Left ventricle myocardium inferior (tissue), 1 donor: ENCODE measurements at places on chromosomes 12 and 14.

DNA sequence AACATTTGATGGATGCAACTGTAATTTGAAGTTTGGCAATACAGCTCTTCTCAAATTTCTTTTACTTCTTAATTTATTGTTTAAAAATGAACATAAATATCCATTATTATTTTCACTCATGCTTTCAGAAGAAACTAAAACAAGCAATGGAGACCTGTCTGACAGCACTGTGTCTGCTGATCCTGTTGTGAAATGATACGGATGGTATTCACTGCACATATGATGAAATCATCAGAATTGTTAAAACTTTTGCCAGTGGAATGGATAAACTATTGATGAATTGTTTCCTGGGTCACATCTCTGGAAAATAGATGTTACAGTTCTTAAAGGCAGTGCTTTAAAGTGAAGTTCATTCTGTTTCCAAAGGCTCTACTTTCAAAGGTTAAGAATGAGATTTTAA lies 59.2 kb downstream of the WASHC4 start:
- no peak overlapping the region for H3K27ac ChIP-seq
- DNase-seq, result no peak
- H3K4me3 ChIP-seq, result no peak overlapping the region
- H3K27me3 ChIP-seq, result no peaks in the 10 kb centered on the region
- no peaks in the 10 kb centered on the region for H3K4me1 ChIP-seq
- peaks cover 84% of the 10 kb centered on the region for H3K36me3 ChIP-seq

- DNase-seq, result no peak
- H3K36me3 ChIP-seq, result no peaks in the 10 kb centered on the region
- peaks cover 13% of the 10 kb centered on the region for H3K4me1 ChIP-seq
- no peak overlapping the region for H3K4me3 ChIP-seq
- H3K27me3 ChIP-seq, result no peaks in the 10 kb centered on the region
- H3K27ac ChIP-seq, result no peak overlapping the region
Observed at GRCh38 chr12:108320507-108321293, 18.4 kb downstream of the CMKLR1 start.

DNA sequence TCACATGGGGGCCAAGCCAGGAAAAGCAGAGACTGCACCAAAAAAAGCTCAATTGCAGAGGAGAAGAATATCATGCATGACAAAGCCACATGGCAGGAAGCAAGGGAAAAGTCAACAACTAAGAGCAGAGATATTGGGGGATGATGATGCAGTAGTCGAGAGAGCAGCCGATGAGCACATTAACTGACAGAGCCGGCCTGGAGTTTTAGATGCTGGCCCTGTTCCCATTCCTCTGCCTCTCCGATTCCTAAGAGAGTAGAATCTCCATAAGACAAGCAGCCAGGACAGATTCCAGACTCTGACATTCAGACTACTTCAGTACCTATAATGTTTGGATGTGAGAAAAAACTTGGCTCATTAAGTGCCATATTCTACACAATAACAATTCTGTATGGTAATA lies 155.9 kb downstream of the KCNH5 start:
- no peaks in the 10 kb centered on the region for H3K27me3 ChIP-seq
- DNase-seq, result no peak
- H3K4me3 ChIP-seq, result no peak overlapping the region
- no peaks in the 10 kb centered on the region for H3K36me3 ChIP-seq
- no peaks in the 10 kb centered on the region for H3K4me1 ChIP-seq
- H3K27ac ChIP-seq, result no peak overlapping the region

DNA sequence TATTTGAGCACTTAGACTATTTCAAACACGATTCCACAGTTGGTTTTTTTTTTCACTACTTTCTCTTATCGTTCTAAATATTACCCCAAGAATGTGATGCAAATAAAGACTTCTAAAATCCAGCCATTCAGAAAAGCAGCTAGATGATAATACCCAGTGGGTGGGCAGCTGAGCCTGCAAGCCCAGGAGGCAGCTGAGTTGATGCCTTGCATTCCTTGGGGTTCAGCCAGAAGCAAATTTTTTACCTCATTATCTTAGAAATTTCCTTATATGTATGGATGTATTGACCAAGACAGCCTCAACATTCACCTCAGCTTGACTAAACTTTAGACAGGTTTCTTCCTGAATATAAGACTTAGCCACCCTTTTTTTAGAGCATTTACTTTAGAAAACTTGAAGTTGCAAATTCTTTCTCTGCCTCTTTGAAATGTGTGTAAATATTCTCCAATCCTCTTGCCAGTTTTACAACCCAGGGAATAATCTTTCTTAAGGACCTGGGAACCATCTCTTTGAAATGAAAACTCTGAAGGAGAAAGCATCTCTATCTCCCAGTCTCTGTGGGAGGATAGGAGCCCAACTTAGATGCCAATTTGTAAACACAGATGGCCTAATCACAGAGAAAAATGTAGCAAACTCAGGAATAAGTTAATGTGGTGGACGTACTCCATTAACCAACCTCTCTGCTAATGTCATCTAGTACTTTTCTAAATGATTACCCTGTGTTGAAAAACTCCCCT lies 52.2 kb upstream of the ANP32D start:
- no peaks in the 10 kb centered on the region for H3K27me3 ChIP-seq
- no peaks in the 10 kb centered on the region for H3K36me3 ChIP-seq
- H3K4me3 ChIP-seq, result no peak overlapping the region

GRCh38 chr14:26599291-26599690 lies 1.5 kb upstream of the NOVA1 start:
- H3K27ac ChIP-seq, result no peak overlapping the region
- peak overlapping the region; percentile 73 for H3K4me3 ChIP-seq
- H3K4me1 ChIP-seq, result peaks cover 15% of the 10 kb centered on the region
